ENCODE measurements at places on chromosomes 7 and 10. TPM values are rescaled to one million over a fixed set of nuclear protein-coding genes. Genes with fewer than 3 reads are reported as not detected.

BMPER gene
- total RNA-seq: 5.0 TPM

GJD4 gene
- total RNA-seq: not detected

CUL2 gene
- 38.6 TPM for total RNA-seq

PRLHR gene
- not detected for total RNA-seq

ITGA8 gene
- total RNA-seq: 1.1 TPM

HECW1 gene
- 0.62 TPM for total RNA-seq

BLNK gene
- not detected for total RNA-seq

CROT gene
- 13.4 TPM for total RNA-seq

All from uterine smooth muscle cell (primary cell).